ENCODE measurements at places on chromosomes 2 and 18. TPM values are rescaled to one million over a fixed set of nuclear protein-coding genes. Genes with fewer than 3 reads are reported as not detected.
A peak's percentile ranks its signal among the peaks of the same experiment; 100 is the strongest.

The ZAP70 gene
- 3.2 TPM for total RNA-seq

The KLHL29 gene
- total RNA-seq = 4.7 TPM

The CAPN14 gene
- 0.09 TPM for total RNA-seq

The CHRND gene
- total RNA-seq = 83.7 TPM

The STARD6 gene
- 0.18 TPM for total RNA-seq

The CNDP1 gene
- total RNA-seq = 0.13 TPM

The MTLN gene
- 106 TPM for total RNA-seq

The CNTNAP5 gene
- 0.13 TPM for total RNA-seq

The RRM2 gene
- total RNA-seq = 12.2 TPM

The GAREM2 gene
- 2.5 TPM for total RNA-seq

- H3K4me1 ChIP-seq = peaks cover 16% of the 10 kb centered on the region
- DNase-seq = peak; percentile 48
- H3K27me3 ChIP-seq = no peaks in the 10 kb centered on the region
- no peak overlapping the region for H3K4me3 ChIP-seq
Observed at GRCh38 chr2:216850665-216851322, 9.1 kb downstream of the TNP1 start.

DNA sequence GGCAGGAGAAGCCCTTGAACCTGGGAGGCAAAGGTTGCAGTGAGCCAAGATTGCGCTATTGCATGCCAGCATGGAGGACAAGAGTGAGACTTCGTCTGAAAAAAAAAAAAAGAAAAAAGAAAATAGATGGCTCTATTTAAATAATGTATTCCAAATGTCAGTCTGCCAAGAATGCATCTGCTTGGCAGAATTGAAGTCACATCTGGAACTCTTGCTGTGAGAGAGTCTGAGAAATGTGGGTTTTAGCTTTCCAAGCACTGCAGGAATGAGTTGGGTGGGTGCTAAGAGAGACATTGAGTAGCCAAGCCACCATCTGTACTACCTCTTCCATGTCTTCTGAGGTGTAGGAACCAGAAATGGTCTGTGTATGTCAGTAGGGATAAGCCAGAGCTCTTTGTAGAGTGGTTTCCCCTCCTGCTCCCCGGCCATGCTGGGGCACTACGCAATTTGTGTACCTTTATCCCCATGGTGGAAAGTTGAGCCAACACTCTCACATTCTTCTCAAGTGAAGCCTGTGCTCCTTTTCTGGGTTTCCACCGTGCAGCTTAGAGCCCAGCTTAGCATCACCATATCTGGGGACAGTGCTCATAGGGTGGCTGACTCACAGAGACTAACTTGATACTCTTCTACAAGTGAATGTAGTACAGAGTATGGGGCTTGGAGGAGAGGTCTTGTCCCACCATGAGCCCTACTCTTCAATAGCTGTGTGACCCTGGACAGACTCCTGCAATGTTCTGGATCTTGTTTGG is 25.3 kb downstream of the IL1F10 start:
- no peak overlapping the region for H3K27ac ChIP-seq
- H3K36me3 ChIP-seq = no peaks in the 10 kb centered on the region
- peaks cover 9% of the 10 kb centered on the region for H3K4me1 ChIP-seq
- peak; percentile 58 for DNase-seq
- H3K27me3 ChIP-seq = no peaks in the 10 kb centered on the region

DNA sequence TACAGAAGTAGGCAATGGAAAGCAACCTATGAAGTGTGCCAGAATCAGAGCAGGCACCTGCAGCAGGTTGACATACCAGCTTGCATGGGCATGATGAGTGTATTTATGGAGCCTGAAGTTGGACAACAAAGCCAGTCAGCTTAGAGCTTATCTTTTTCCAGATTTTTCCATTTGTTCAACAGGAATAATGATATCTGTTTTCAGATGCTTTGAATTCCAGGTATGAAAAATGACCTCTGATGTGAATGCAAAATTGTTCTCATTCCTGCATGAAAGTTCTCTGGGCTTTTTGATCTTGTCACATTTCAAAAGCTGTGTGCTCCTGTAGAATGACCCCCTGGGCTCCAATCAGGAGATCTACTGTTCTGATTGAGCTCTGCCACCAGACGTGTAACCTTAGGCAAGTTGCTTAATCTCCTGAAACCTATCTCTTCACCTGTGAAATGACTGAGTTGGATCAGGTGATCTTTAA is 38.2 kb upstream of the VIT start:
- no peak overlapping the region for H3K4me3 ChIP-seq
- H3K27me3 ChIP-seq = no peaks in the 10 kb centered on the region
- DNase-seq = no peak
- no peaks in the 10 kb centered on the region for H3K4me1 ChIP-seq
- H3K27ac ChIP-seq = no peak overlapping the region

DNA sequence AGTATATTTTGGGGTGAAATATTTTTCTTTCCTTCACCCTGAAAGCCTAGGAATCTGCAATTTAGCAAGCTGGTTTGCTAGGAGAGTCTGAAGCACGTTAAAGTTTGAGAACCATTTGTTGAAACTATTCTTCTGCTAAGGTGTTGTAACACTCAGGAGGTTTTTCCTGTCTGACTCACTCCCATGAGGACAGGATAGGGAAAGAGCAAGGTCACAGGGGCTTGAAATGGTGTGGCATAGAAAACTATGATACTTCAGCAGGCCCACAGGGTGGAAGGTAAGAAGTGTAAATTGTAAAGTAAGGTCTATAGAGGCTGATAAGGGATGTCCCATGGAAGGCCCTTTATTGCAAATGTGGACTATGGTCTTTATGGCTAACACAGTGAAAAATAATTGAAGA is 177.7 kb upstream of the ZC3H15 start:
- H3K36me3 ChIP-seq = no peaks in the 10 kb centered on the region
- no peaks in the 10 kb centered on the region for H3K4me1 ChIP-seq
- H3K27me3 ChIP-seq = no peaks in the 10 kb centered on the region
- no peak for DNase-seq
- no peak overlapping the region for H3K4me3 ChIP-seq
- no peak overlapping the region for H3K27ac ChIP-seq

GRCh38 chr2:4995466-4995865 is 696.7 kb upstream of the SOX11 start:
- H3K27me3 ChIP-seq = no peaks in the 10 kb centered on the region
- no peak for DNase-seq
- no peaks in the 10 kb centered on the region for H3K4me1 ChIP-seq
- H3K27ac ChIP-seq = no peak overlapping the region
- H3K36me3 ChIP-seq = no peaks in the 10 kb centered on the region
- no peak overlapping the region for H3K4me3 ChIP-seq

GRCh38 chr2:202133200-202133908 is 60.3 kb downstream of the KIAA2012 start:
- no peaks in the 10 kb centered on the region for H3K36me3 ChIP-seq
- no peak overlapping the region for H3K4me3 ChIP-seq
- H3K4me1 ChIP-seq = peaks cover 13% of the 10 kb centered on the region
- no peak for DNase-seq

GRCh38 chr2:54543733-54544396 is 87.7 kb downstream of the SPTBN1 start:
- H3K36me3 ChIP-seq = peaks cover 22% of the 10 kb centered on the region
- H3K4me3 ChIP-seq = no peak overlapping the region
- H3K4me1 ChIP-seq = no peaks in the 10 kb centered on the region
- no peak overlapping the region for H3K27ac ChIP-seq

DNA sequence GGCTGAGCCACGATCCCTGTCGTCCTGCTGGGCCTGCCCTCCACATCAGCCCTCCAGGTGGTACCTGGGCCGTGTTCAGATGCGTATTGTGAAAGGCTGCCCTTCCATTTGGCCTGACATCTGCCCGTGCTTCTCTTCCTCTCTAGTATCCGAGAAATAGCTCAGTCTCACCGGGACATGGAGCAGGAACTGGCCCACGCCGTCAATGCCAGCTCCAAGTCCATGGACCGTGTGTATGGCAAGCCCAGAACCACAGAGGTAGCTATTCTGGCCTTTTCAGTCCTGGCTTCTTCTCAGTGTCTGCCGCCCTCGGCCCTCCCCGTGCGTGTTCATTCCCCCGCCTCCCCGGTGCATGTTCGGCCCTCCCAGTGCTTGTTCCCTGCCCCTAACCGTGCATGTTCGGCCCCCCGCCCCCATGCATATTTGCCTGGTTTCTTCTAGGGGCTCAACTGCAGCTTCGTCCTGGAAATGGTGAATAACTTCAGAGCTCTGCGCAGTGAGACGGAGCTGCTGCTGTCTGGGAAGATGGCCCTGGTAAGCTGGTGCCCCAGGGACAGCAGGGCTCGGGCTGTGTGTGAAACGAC is 104.3 kb downstream of the USP40 start:
- no peak overlapping the region for H3K4me3 ChIP-seq
- H3K27ac ChIP-seq = no peak overlapping the region
- H3K4me1 ChIP-seq = peaks cover 18% of the 10 kb centered on the region

DNA sequence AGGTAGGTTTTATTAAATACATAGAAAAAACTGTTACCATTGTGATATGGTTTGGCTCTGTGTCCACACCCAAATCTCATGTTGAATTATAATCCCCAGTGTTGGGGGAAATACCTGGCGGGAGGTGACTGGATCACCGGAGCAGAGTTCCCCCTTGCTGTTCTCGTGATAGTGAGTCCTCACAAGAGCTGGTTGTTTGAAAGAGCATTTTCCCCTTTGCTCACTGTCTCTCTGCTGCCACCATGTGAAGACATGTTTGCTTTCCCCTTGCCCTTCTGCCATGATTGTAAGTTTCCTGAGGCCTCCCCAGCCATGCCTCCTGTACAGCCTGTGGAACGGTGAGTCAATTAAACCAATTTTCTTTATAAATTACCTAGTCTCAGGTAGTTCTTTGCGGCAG is 352.7 kb upstream of the SLC39A10 start:
- no peak overlapping the region for H3K4me3 ChIP-seq
- no peak for DNase-seq
- H3K27me3 ChIP-seq = no peaks in the 10 kb centered on the region

GRCh38 chr18:49786019-49786720 is 27.2 kb downstream of the ACAA2 start:
- no peak overlapping the region for H3K4me3 ChIP-seq
- H3K4me1 ChIP-seq = no peaks in the 10 kb centered on the region
- no peak for DNase-seq
- H3K36me3 ChIP-seq = peaks cover 31% of the 10 kb centered on the region

- no peak overlapping the region for H3K4me3 ChIP-seq
- H3K4me1 ChIP-seq = peaks cover under 1% of the 10 kb centered on the region
- no peaks in the 10 kb centered on the region for H3K27me3 ChIP-seq
- DNase-seq = no peak
- no peaks in the 10 kb centered on the region for H3K36me3 ChIP-seq
- no peak overlapping the region for H3K27ac ChIP-seq
Observed at GRCh38 chr2:2142345-2142744, 188.7 kb downstream of the MYT1L start.

DNA sequence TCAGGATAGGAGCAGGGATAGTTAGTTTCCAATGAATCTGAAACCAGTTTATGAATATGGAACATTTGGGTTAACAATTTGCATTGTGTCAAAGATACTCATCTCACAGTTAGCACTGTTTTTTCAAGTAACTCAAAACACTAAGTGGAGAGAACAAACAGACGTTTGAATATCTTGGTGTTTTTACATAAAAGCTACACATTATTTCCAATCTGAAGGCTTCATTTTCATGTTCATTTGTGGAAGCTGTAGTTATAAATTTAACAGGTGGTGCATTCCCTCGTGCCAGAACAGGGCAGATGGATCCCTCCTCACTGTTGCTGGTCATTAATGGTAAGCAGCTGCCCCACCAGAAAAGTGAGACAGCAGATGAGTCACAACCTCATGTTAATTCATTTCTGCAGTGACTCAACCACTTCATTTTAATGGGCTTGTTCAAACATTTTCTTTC is 286.9 kb downstream of the TMX3 start:
- no peak overlapping the region for H3K4me3 ChIP-seq
- no peaks in the 10 kb centered on the region for H3K36me3 ChIP-seq
- peak overlapping the region; percentile 53 for H3K27ac ChIP-seq
- no peaks in the 10 kb centered on the region for H3K27me3 ChIP-seq

GRCh38 chr2:117832332-117832731 is 17.8 kb downstream of the DDX18 start:
- no peak overlapping the region for H3K4me3 ChIP-seq
- peaks cover 46% of the 10 kb centered on the region for H3K36me3 ChIP-seq
- DNase-seq = no peak
- H3K27me3 ChIP-seq = no peaks in the 10 kb centered on the region
- peaks cover 7% of the 10 kb centered on the region for H3K4me1 ChIP-seq

- H3K27me3 ChIP-seq = no peaks in the 10 kb centered on the region
- no peak for DNase-seq
- no peak overlapping the region for H3K4me3 ChIP-seq
- H3K36me3 ChIP-seq = no peaks in the 10 kb centered on the region
- H3K27ac ChIP-seq = no peak overlapping the region
Observed at GRCh38 chr2:204407204-204408014, 137.9 kb upstream of the PARD3B start.

DNA sequence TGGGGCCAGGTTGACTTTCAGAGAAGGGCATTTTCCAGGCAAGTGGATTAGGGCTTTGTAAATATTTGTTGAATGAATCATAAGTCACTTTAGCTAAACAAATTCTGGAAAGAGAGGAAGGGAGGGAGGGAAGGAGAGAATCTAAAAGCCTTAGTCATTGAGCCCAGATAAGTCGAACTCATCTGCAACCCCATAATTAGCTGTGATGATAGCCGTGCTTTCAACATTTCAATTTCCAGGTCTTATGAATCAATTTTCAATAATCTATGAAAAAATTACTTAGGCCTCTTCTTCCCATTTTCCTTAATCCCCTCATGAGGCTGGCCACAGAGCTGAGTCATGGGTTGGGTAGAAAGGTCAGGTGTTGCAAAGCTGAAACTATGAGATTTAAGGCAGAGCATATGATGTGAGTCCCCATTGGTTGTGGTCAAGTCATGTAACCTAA is 111.9 kb upstream of the MAPRE2 start:
- DNase-seq = no peak
- H3K27ac ChIP-seq = no peak overlapping the region
- H3K4me3 ChIP-seq = no peak overlapping the region
- no peaks in the 10 kb centered on the region for H3K4me1 ChIP-seq
- H3K27me3 ChIP-seq = no peaks in the 10 kb centered on the region
- no peaks in the 10 kb centered on the region for H3K36me3 ChIP-seq

- H3K27me3 ChIP-seq = no peaks in the 10 kb centered on the region
- H3K36me3 ChIP-seq = peaks cover 2% of the 10 kb centered on the region
- no peak overlapping the region for H3K4me3 ChIP-seq
- DNase-seq = peak; percentile 85
Observed at GRCh38 chr18:34834897-34835296, 124.8 kb downstream of the DTNA start.

DNA sequence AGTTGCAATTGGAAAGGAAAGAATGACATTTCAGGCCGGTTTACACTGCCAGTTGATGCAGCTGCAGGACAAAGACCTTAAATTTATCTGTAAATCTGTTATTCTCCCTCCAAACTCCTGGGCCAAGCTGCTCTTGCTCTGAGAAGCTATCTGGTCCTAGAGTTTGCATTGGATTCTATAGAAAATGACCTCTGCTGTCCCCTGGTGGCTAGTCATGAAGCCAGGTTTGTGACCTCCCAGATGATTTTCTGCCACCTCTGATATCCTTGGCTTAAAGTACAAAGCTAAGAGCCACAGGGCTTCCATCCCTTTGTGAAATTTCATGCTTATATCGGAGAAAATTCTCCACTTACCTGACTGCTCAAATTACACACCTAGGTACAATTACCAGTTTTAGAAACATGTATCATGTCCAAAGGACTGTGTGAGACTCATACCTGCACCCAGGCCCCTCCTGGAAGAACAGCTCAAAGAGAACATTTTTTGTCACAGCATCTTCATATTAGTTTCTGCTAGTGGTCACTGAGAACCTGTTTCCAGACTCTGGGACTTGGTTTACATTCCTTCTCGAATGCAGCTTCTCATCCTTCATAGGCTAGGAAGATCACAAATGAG is 28.9 kb upstream of the IER3IP1 start:
- no peak overlapping the region for H3K4me3 ChIP-seq
- H3K27ac ChIP-seq = no peak overlapping the region
- DNase-seq = peak; percentile 52
- H3K36me3 ChIP-seq = no peaks in the 10 kb centered on the region
- no peaks in the 10 kb centered on the region for H3K4me1 ChIP-seq

All from muscle of leg (tissue), 16 donors.